ENCODE measurements at places on chromosomes 11 and 22. TPM values are rescaled to one million over a fixed set of nuclear protein-coding genes. Genes with fewer than 3 reads are reported as not detected.

The C11orf24 gene
- 26.4 TPM for total RNA-seq

The BET1L gene
- 31.7 TPM for total RNA-seq

The OR51B4 gene
- not detected for total RNA-seq

The TRMU gene
- 89.1 TPM for total RNA-seq

The PDGFD gene
- 0.15 TPM for total RNA-seq

The MS4A1 gene
- total RNA-seq = not detected

The CCDC116 gene
- 0.59 TPM for total RNA-seq

The EFEMP2 gene
- total RNA-seq = 7.1 TPM

The SAA2 gene
- not detected for total RNA-seq

The FXYD6 gene
- total RNA-seq = 0.20 TPM

The PRSS23 gene
- total RNA-seq = 4.9 TPM

The ZNF280B gene
- total RNA-seq = 2.7 TPM

The LGALS12 gene
- total RNA-seq = 0.29 TPM

The MMP13 gene
- total RNA-seq = not detected

The AQP11 gene
- 0.82 TPM for total RNA-seq

The VWA5A gene
- total RNA-seq = 4.8 TPM

The PHF21B gene
- total RNA-seq = 0.93 TPM

The OR51B2 gene
- total RNA-seq = not detected

The RIBC2 gene
- 12.8 TPM for total RNA-seq

The ZNF280A gene
- total RNA-seq = not detected

The PLEKHA7 gene
- 1.1 TPM for total RNA-seq

The DKK3 gene
- total RNA-seq = not detected

The CBX7 gene
- 12.7 TPM for total RNA-seq

The CDON gene
- 1.8 TPM for total RNA-seq

The SLC29A2 gene
- total RNA-seq = 10.1 TPM

The P2RY6 gene
- total RNA-seq = not detected

The BATF2 gene
- total RNA-seq = 0.33 TPM

The RHOD gene
- total RNA-seq = 0.79 TPM

The MRGPRF gene
- total RNA-seq = not detected

The MS4A4A gene
- not detected for total RNA-seq

The OSBPL5 gene
- 2.5 TPM for total RNA-seq

The TNNI2 gene
- 1.0 TPM for total RNA-seq

The ADORA2A gene
- 19.7 TPM for total RNA-seq

The LRP4 gene
- total RNA-seq = 0.12 TPM

The MAJIN gene
- total RNA-seq = not detected

The MUC5AC gene
- not detected for total RNA-seq

The APOA4 gene
- not detected for total RNA-seq

The TNNT3 gene
- total RNA-seq = 7.6 TPM

The ARHGAP8 gene
- 1.1 TPM for total RNA-seq

The DBX1 gene
- not detected for total RNA-seq

The C11orf16 gene
- not detected for total RNA-seq
